ENCODE measurements at places on chromosomes 13 and 19.

- DNase-seq, result peak; percentile 51
These were observed 66.9 kb upstream of the DIAPH3 start for GRCh38 chr13:60230593-60230992.

GRCh38 chr19:47512183-47512947, 2.5 kb downstream of the NAPA start:
- DNase-seq, result peak; percentile 70

DNA sequence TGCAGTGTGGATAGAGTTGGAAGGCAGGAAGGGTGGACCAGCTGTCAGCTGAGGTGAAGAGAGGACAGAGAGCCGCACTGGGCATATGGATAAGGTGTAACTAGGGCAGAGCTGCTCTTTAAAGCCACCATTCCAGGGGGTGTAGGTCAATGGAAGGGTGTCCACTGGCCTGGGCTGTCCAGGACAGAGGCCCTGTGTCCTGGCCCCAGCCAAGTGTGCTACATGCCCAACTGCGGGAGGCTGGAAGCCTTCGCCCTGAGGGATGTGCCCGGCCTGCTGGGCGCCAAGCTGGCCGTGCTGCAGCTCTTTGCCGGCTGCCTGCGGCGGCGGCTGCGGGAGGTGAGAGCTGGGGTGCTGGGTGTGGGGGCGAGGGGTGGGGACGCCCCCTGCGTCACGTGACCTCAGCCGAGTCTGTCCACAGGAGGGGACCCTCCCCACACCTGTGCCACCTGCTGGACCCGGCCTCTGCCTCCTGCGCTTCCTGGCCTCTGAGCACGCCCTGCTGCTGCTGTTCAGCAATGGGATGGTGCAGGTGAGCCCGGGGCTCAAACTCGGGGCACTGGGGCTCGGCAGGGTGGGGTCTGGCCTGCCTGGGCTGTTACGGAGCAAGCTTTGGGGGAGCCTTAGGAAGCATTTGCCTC, 9.8 kb downstream of the PLK5 start:
- no peak for DNase-seq

DNA sequence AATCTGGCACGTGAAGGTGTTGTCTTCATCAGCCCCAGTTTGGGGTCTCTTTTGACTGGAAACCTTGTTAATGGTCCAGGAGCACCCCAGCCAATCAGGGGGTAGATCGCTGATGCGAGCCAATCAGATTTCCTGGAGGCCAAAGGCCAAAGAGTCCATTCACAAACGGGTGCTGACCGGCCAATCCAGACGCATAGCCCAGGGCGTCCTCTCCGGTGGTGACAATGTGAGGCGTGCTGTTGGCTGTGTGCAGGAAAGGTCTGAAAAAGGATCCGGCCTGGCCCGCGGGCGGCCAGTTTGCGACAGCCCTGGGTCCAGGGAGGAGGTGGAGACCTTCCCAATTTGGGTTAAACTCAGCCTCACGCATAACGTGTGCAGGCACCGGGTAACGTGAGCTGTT, 3.1 kb downstream of the MAST3 start:
- DNase-seq, result no peak

GRCh38 chr19:55669418-55670279, 5.4 kb upstream of the EPN1 start:
- no peak for DNase-seq

DNA sequence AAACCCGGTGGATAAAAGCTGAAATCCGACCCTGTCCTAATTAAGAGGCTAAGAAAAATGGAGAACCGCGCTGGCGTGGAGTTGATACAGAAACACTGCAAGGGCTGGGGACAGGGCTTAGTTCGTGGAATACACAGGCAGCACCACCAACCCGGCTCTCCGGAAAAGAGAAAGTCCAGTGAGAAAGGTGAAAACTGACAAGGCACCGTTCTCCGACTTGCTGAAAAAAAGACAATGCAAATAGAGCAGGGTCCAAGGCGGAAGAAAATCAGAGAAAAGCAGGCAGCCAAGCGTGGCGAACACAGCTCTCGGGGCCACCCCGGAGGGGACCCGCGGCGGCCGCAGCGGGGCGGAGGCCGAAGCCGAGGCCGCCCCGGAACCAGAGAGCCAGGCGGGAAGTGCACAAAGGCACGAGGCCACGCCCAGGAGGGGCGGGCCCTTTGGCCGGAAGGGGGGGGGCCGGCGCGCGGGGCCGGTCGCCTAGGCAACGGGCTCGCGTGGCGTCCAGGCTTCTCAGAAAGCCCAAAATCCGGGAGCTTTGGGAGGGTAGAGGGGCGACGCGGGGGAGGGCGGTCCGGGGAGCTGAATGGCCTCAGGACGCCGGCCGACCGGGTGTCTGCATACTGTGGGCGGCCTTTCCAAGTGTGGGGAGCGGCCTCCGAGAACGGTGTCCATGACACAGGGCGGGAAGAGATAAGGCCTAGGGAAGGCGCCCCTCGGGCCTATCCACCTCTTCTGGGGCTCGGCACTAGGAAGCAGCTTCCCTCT, 1.2 kb upstream of the ING1 start:
- DNase-seq, result peak; percentile 95

DNA sequence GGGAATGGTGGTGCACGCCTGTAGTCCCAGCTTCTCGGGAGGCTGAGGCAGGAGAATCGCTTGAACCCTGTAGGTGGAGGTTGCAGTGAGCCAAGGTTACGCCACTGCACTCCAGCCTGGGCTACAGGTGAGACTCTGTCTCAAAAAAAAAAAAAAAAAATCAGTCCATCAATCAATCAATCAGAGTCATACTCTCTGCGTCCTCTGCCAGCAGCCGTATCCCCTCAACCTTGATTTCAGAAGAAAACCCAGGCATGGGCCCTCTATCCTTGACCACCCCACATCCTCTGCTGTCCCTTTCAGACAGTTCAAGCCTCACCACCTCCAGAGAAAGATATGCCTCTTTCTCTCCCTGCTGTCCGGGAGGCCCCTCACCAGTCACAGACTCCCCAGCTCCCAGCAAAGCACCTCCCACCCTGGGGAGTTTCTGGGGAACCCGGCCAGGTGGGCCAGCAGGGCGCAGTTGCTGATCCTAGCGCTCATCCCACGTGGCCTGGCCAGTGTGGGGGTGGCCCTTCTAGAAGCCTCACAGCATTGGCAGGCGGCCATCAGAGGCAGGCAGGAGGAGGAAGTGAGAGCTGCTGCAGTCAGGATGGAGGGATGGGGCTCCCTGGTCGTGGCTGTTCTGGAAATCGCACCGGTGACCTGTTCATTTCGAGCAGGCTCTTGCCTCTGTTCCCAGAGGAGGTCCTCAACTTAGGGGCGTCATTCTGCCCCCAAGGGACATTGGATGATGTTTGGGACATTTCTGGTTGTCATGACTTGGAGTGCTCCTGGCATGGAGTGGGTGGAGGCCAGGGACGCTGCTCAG, 10.2 kb upstream of the JSRP1 start:
- peak; percentile 94 for DNase-seq

GRCh38 chr13:43815204-43815603, 28.4 kb upstream of the ENOX1 start:
- DNase-seq, result peak; percentile 17

DNA sequence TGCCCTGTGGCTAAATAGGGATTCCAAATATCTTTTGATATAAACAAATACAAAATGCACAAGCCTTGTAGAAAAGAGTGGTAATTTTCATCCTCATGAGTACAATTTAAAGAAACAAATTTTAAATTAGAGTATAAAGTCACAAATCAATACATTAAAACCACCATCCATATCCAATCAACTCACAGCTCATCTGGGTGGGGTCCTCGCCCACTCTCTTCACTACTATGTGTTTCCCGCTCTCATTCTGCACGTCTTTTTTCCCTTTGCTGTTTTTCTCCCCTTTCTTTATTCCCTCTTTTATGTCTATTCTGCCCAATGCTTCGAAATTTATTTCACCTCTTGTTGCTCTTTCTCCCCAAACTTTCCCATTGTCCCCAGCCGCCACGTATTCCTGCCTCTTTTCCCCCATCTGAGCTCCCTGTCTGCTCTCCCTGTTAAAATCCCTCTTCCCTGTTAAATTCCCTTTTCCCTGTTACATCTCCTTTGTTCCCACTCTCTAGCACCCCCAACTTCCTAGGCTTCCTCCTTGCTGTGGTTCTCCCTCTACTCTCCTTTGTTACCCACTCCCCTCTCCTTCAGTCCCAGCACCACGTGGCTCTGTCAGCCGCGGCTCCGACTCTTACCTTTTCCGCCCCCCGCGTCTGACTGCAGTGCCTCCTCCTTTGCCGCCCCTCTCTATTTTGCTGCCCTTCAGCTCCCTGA, 1.3 kb downstream of the ZNF616 start:
- peak; percentile 73 for DNase-seq

- no peak for DNase-seq
These were observed at the start of gene MYBPC2 for GRCh38 chr19:50432221-50433028. Gene MYBPC2, plus strand, starts transcription at chr19:50432892. Its CDS starts 62 bp downstream, at chr19:50432954.

DNA sequence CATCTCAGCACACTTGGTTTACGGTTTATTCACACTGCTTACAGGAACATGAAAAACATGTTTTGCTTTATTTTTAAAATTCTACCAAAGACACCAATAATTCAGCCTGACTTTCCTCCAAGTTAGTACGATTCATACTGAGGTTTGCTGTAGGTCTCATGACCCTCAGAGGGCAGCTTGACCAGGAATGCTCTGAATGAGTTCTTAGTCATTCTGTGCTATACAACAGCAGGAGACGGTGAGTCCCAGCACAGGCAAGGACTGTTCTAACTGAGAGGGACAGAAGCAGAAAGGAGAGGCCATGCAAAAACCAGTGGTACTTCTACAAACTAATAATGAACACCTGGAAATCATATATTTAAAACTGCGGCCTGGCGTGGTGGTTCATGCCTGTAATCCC, 6.4 kb downstream of the GRTP1 start:
- no peak for DNase-seq

- peak; percentile 57 for DNase-seq
These were observed 7.4 kb downstream of the DBP start for GRCh38 chr19:48629599-48630295.

GRCh38 chr13:109712124-109712722, 74.2 kb downstream of the IRS2 start:
- no peak for DNase-seq

DNA sequence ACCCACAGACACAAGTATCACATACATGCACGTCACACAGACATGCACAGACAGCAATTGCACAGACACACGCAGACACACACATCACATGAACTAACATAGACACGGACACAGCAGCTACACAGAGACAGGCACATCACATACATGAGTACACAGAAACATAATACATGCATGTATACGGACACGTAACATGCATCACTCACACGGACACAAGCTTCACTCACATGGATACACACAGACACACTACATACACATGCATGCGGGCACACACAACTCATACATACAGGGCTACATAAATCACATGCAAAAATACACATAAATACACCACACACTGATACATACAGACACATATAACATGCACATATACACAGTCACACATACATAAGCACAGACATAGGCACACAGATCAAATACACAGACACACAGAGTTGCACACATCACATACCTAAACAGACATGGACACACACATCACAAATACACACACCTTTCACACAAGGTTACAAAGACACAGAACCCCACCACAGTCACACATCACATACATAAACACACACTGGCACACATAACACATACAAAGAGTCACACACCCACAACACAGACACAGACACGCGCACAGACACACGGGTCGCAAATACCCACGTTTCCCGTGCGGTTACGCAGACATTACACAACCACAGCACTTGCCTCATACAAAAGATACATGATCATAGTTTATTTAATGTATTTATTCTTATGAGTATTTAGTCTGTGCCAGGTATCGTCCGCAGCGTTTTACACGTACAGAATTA, 1.1 kb upstream of the LMTK3 start:
- peak; percentile 21 for DNase-seq

- DNase-seq, result no peak
These were observed 235.5 kb downstream of the TEX29 start for GRCh38 chr13:111555903-111556302.

DNA sequence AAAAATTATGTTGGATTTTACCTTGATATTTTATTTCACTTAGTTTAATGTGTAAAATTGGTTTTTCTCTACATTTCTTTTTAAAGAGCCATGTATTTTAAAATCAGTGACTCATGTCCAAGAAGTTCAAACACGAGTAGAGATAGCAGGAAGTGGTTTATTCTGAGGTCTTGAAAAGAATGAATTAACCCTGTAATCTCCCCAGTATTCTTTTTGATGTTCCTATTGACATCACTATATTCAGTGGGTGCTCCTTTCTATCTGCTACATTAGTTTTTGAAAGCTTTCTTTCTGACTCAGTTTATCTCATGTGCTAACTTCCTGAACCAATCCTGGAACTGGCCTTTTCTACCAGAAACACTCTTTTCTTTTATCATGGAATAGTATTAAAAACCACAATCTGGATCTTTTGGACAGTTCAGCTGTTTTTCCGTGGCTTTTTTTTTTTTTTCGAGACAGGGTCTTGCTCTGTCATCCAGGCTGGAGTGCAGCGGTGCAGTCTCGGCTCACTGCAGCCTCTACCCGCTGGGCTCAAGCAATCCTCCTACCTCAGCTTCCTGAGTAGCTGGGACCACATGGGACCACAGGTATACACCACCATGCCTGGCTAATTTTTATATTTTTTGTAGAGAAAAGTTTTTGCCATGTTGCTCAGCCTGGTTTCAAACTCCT, 114.9 kb downstream of the PCCA start:
- DNase-seq, result peak; percentile 43

GRCh38 chr13:24038841-24039330, 121.6 kb upstream of the SPATA13 start:
- DNase-seq, result no peak

GRCh38 chr19:45340232-45340898, at the start of gene KLC3:
Gene KLC3, plus strand, starts transcription at chr19:45340750. Its CDS starts 4,792 bp downstream, at chr19:45345542.
- DNase-seq, result no peak

- DNase-seq, result no peak
These were observed 47.5 kb downstream of the OXGR1 start for GRCh38 chr13:96946709-96947311.

- no peak for DNase-seq
These were observed 20.2 kb downstream of the KLK5 start for GRCh38 chr19:50932690-50933083.

- DNase-seq, result peak; percentile 27
These were observed 700.0 kb downstream of the SLITRK6 start for GRCh38 chr13:85099245-85099644.

DNA sequence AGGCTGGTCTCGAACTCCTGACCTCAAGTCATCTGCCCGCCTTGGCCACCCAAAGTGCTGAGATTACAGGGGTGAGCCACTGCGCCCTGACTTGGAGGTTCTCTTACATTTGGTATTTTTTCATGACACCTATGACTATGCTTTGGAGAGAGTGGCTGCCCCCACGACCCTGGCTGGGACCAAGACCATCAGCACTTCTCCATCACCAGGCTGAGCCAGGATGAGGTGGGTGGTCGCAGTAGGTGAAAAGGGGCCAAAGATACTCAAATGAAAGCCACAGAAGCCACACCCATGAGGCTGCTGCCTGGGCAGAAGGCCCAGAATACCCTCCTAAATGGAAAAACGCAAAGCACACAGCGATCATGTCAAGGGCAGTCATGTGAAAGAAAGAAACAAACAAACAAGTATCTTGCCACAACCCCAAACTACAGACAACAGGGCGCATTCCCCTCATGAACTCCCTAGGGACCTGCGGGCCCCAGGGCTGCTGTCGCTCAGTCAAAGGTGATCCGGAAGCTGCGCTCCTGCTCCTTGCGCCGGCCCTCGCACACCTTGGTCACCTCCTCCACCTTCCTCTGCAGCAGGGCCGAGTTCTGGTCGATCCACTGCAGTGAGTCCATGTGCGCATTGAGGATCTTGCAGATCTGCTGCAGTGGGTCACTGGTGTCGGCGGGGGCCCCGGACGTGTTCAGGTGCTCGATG, 11.2 kb upstream of the IL4I1 start:
- DNase-seq, result no peak
